ENCODE measurements at places on chromosomes 1 and 21.

GRCh38 chr1:78650114-78650660 is 556 bp downstream of the IFI44 start:
- DNase-seq = no peak

- no peak for DNase-seq
Observed at GRCh38 chr1:96355521-96355920, 366.1 kb upstream of the PTBP2 start.

DNA sequence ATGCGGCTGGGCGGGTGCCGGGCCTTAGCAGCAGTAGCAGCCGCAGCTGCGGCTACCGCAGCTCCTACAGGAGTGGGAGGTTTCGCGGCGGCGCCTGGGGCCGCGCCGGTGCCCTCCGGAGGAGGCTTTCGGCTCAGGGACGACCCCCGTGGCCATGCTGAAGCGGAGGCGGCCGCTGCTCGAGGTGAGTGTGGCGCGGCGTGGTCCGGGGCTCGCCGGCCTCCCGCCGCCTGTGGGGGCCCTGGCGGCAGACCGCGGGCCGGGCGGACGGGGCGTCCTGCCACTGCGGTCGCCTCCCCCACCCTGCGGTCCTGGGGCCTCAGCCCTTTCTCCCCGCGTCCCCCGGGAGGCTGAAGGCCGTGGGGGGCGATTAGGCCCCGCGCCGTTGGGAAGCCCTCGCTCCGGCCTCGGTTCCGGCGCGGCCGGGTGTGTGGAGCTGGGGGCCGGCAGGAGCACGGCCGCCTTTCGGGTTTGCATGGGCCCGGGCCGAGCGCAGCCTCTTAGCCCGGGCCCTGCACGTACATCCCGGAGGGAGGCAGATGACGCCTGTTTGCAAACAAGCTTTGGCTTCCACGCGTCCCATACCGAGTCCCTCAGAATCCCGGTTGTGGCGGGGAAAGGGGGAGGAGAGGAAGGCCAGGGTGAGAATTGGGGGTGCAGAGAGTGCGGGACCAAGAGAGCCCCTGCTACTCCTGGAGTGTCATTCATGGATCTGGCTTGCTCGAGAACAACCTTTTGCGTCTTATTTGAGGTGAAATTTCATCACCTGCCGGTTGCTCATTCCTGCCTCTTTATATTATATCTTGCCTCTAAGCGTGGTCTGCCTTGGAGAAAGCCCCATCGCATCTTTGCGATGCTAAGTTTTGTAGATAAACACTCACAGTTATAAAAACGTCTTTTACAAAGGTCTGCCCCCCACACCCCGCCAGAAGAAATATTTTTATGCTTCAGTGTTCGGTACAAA is 613 bp downstream of the ZFYVE9 start:
- peak; percentile 55 for DNase-seq

DNA sequence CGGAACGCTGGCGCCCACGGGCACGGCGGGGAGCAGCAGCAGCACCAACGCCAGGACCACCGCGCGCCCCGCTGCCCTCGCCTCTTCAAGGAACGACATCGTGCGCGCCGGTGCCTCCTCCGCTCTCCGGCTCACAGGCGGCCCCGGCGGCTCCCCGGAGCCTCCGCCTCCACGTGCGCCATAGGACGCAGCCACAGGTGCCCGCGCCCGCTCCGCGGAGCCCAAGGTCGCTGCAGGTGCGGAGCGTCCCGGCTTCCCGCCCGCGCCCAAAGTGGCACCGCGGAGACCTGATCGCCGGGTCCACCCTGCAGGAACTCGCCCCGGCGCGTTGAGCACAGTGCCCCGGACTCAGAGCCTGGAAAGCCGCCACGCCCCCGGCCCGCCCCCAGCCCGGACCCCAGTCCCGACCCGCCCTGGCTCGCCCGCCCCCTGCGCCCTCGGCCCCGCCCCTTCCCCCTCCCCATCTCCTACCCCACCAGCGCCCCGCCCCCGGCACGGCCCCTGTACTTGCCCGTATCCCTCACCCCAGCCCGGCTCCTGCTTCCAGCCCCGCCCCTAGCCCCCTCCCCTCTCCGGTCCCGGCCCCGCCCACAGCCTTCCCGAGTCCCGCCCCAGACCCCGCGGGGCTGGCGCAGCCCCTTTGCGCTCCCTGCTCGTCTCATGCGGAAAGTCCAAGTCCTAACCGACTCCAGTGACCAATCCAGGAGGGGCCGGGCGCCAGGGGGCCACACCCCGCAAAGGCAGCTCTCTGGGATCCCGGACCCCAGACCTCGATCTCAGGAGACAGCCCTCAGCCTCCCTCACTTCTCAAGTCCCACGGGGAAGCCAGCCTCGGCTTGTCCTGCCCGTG is at the start of gene MEGF6:
MEGF6 (minus strand) TSS at position 339 of the 850 bp plus-strand sequence; CDS start at position 99, 240 bp downstream.
- DNase-seq = no peak

GRCh38 chr1:21955058-21955457 is 17.9 kb upstream of the HSPG2 start:
- no peak for DNase-seq

DNA sequence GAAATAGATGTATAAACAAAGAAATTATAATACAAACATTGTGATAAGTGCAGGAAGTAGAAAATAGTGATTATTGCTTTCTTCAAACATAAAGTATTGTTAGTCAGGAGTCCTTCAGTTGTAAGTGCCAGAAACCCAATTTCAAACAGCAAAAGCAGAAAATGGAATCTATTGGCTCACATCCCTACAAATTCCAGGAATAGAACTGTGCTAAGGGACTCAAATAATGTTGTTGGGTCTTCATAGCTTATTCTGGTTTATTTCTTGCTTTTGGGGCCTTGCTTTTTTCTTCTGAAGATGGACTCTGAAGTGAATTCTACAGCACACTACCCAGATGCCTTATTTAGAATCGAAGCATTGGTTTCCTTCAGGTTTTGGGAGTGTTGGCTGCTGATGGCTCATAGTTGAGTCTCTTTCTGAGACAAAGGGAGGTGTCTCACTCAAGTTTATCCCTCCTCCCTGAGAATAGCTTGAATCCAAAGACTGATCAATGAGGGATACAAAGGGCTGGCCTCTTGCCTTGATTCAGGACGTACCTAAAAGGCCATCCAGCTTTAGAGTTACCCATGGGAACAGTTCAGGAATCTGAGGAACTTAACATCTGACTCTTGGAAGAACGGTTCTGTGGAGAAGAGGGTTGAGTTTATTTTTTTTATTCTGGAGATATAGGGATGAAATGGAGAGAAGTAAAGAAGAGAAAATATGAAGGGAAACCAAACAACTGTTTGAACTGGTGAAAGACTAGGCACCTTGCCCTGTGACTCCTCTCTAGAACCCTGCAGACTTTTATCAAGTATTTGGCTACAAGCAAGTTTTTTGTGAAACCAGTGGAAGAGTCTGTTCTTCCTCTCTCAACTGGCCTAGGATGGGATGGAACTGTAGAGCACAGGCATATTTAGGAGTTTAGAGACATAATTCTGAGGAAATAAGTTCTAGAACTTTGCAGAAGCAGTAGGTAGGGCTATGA is 39.0 kb upstream of the ATG4C start:
- DNase-seq = no peak

DNA sequence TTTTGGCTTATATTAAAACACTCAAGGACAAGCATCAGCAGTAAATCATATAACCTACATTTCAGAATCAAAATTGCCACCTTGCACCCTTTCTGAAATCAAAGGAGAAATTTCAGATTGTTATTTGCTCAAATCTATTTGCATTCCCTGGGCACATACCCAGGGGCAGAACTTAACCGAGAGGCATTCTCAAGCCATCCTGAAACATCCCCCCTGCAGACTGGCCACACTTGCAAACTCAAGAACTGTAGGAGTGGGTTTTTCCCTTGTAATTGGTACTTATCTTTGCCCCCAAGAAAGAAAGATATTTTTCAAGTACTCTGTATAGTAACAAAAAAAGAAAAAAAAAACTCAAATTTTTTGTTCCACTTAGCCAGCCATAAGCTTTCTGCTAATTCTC is 213.6 kb upstream of the ESRRG start:
- DNase-seq = no peak

- no peak for DNase-seq
Observed at GRCh38 chr1:46254668-46255067, 7.1 kb downstream of the RAD54L start.

GRCh38 chr1:85058786-85059185 is 10.5 kb upstream of the MCOLN3 start:
- no peak for DNase-seq

DNA sequence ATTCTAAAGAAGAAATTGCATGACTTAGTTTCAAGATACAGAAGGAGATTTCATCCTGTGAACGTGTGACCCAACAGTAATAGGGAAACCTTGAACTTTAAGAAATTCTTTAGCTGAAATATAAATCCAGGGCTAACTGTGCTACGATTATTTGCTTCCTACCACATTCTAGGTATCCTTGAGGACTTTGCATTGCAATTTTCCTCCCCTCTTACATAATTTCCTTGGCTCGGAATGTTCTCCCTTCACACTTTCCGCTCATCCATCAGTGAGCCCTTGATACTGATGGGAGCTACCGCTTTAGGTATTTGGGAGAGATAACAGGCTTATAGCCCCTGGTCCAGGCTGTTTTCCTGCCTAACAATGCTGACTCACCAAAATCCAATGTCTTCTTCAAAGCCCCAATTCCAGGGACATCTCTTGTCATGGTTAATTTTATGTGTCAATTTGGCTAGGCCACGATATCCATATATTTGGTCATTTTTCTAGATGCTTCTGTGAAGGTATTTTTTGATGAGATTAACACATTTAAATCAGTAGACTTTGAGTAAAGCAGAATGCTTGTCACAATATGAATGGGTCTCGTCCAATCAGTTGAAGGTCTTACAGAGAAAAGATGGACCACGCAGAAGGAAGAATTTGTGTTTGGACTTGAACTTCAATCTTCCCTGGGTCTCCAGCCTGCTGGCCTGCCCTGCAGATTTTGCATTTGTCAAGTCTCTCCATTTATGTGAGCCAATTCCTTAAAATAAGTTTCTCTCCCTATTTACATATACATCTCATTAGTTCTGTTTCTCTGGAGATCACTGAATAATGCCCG is 121.2 kb downstream of the PTPN14 start:
- DNase-seq = no peak

DNA sequence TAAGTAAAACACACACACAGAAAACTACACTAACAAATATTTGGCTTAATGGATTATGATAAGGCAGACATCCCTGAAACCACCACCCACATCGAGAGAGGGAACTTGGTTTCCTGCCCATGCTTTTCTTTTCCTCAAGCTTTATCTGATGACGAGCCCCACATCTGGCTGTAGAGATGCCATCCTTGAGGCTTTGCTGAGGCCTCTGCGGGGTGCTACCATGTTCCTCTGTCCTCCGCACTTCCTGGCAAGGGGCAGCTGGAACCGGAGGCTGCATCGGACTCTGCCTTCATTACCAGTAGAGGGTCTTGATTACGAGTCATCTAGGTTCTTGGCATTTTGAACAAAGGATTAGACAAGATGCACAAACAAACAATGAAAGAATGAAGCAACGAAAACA is 21.7 kb upstream of the C1orf174 start:
- no peak for DNase-seq

DNA sequence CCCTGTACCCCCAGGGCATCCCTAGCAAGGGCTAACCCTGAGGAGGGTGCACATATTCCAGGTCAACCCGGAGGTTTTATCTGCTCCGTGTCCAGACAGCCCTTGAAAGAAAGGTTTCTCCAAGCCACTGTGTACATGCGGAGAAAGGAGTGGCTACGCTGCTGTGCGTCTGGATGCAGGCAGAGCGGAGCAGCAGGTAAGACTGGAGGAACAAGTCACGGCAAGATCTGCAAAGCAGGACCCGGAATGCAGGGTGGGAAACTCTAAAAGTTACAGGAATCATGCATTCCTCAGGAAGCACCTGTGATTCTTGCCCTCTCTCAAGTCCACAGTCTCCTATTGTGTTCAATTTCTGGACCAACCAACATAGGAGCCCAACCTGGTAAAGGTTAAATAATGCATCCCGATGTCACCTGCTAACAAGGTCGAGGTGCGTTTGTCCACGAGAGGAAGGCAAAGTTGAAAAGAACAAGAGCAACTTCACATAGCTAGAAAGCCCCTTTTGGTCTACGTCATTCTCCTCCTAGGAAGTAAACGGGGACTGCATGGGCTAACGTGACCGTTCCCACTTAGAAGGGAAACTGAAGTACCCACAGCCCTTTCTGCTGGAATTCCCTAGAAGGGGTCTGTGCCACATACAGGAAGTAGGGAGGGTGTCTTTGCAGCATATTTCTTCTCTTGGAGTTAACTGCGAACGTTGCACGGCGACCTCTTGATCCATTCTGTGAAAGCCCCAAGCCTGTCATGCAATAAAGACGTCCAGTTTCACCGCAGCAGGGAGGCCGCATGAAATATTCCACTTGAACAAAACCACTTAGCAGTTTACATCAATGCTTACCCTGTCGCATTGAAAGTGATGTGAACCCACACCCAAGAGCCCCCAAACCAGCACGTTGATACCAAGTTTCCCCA is 5.8 kb downstream of the TIAM1 start:
- DNase-seq = no peak

GRCh38 chr1:20846461-20847374 is 59.6 kb upstream of the HP1BP3 start:
- DNase-seq = no peak

DNA sequence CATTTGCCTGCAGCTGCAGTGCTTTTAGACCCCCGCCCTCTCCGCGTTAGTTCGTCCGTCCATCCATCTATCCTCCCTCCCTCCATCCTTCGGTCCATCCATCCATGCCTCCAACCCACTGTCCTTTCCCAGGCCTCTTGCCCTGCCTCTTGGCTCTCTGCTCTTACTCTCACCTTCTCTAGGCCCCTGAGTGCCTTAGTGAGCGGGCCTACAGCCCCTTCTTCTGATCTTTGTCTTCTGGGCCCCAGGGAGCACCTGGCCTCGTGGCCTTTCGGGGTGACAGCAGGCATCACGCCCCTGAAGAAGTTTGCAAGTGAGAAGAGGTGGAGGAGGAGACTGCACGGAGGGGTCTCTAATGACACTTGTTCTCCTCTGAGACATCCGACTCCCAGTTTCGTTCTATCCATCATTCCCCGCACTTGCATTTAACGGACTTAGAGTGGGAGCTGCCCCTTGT is 842 bp downstream of the ATXN7L2 start:
- DNase-seq = peak; percentile 39

DNA sequence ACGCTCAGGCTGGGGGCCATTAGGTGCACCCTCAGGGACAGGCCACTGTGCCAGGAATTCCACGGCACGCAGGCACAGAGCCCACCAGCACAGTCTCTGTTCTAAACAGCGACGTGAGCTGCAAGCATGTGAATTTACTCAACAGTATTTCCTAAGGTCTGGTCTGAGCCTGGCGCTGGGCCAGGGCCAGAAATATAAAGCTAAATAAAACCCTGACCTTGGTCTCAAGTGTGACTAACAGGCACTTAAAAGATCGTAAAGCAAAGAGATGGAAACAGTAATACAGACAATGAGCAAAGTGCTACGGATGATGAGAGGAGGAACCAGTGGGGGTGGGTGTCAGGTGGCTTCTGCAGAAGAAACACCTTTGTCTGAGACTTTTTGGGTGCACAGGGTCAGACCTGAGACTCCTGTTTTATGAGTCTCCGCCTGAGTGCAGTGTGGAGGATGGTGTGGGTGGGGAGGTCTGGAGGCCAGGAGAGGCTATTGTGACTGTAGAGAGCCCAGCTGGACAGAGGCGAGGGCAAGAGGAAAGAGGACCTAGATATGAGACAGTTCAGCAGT is 53.4 kb upstream of the EDN2 start:
- no peak for DNase-seq
